ENCODE measurements at places on chromosomes 7 and 10. TPM values are rescaled to one million over a fixed set of nuclear protein-coding genes. Genes with fewer than 3 reads are reported as not detected.

The EPHB6 gene
- total RNA-seq: 22.8 TPM

The PTPRN2 gene
- total RNA-seq: 0.62 TPM

The NUTM2A gene
- total RNA-seq: not detected

- H3K27ac ChIP-seq: no peak overlapping the region
- no peak for DNase-seq
- no peaks in the 10 kb centered on the region for H3K36me3 ChIP-seq
- H3K4me3 ChIP-seq: no peak overlapping the region
- H3K27me3 ChIP-seq: peaks cover 5% of the 10 kb centered on the region
These were observed 58.5 kb downstream of the CPVL start for GRCh38 chr7:29087840-29088170.

DNA sequence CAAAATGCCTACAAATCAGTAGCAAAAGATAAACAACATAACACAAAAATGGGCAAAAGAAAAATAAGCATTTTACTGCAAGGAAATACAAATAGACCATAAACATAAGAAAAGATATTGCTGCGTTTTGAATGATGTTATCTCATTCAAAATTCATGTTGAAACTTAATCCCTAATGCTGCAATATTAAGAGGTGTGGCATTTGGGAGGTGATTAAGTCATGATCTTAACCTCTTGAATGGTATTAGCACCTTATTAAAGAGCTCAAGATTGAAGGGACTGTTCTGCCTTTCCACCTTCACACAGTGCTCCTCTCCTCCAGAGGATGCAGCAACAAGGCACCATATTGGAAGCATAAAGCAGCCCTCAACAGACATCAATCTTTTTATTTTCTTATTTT, 12.4 kb upstream of the TNKS2 start:
- no peak for DNase-seq
- H3K4me1 ChIP-seq: no peaks in the 10 kb centered on the region
- H3K27ac ChIP-seq: no peak overlapping the region
- H3K36me3 ChIP-seq: no peaks in the 10 kb centered on the region
- peaks cover 11% of the 10 kb centered on the region for H3K27me3 ChIP-seq

DNA sequence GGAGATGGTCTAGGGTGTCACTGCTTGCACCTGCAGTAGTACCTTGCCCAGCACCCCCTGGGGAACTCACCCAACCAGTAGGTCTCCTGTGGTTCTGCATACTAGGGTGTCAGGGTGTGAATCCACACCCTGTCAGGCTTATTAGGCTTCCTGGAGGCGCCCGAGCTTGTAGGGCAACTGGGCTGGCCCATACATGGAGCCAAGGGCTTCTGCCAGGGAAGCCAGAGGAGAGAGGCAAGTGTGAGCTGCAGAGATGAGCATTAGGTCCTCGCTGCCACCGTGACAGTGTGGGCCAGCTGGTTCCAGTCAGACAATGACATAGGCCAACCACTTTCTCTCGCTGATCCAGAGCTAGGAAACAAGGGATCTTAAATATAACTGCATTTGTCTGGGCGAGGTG, 11.2 kb downstream of the MXI1 start:
- H3K36me3 ChIP-seq: no peaks in the 10 kb centered on the region
- no peak overlapping the region for H3K4me3 ChIP-seq
- no peak overlapping the region for H3K27ac ChIP-seq

- no peak overlapping the region for H3K27ac ChIP-seq
- H3K4me1 ChIP-seq: peaks cover 39% of the 10 kb centered on the region
- no peak overlapping the region for H3K4me3 ChIP-seq
- H3K27me3 ChIP-seq: no peaks in the 10 kb centered on the region
- DNase-seq: no peak
- no peaks in the 10 kb centered on the region for H3K36me3 ChIP-seq
These were observed 28.1 kb downstream of the ADAP1 start for GRCh38 chr7:926061-927030.
